ENCODE measurements at places on chromosomes 3 and 15. TPM values are rescaled to one million over a fixed set of nuclear protein-coding genes. Genes with fewer than 3 reads are reported as not detected.

The PRSS50 gene
- 1.9 TPM for total RNA-seq

DNA sequence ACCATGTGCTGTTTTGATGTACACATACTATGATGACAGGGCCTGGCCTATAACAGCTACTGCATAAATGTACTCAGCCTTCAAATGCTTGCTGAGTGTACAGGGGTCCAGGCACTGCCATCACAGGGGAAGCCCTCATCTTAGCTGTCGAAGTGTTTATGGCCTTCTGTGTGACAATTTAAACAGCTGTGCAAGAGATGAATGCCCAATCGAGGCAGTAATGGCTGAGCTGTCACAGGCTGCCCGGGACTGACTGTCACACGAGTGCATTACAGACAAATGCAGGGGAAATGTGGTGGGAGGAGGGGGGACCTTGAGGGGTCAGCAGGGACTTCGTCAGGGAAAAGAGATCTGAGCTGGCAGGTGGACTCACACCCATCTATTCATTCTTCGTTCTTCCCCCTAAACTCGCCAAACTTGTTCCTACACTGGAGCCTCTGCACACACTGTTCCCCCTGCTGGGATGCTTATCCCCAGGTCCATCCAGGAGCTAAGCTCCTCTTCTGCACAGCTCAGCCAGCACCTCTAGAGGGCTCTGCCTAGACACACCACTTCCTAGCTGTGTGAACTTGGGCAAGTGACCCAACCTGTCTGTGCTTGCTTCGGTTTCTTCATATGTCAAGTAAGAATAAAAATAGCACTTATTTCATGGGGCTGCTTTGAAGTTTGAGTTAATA lies 156.2 kb upstream of the IQSEC1 start:
- no peak for DNase-seq
- no peak overlapping the region for H3K27ac ChIP-seq
- H3K36me3 ChIP-seq: no peaks in the 10 kb centered on the region
- H3K4me1 ChIP-seq: no peaks in the 10 kb centered on the region
- no peak overlapping the region for H3K4me3 ChIP-seq
- peaks cover 12% of the 10 kb centered on the region for H3K27me3 ChIP-seq

The CEP19 gene
- 2.5 TPM for total RNA-seq

DNA sequence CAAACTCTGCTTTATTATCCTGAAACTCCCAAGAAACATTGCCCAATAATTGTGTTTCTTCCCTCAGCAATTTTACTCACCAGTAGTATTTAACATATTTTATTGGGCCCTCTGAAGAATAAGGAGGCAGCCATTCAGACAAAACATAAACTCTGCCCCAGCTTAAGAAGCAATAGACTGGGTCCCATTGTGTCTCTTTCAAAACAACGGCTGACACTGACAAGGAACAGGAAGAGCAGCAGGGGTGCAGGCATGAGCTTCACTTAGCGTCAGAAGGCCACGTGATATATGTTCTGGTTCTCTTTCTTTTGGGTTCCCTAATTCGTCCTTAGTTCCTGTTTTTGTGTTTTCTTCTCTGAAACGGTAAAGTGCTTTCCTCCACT lies 242.3 kb downstream of the FHIT start:
- no peak overlapping the region for H3K4me3 ChIP-seq
- no peaks in the 10 kb centered on the region for H3K27me3 ChIP-seq
- no peak for DNase-seq
- peaks cover 4% of the 10 kb centered on the region for H3K4me1 ChIP-seq

The GNB4 gene
- 1.4 TPM for total RNA-seq

- H3K27ac ChIP-seq: no peak overlapping the region
- H3K27me3 ChIP-seq: no peaks in the 10 kb centered on the region
- no peak for DNase-seq
- H3K4me1 ChIP-seq: no peaks in the 10 kb centered on the region
- no peaks in the 10 kb centered on the region for H3K36me3 ChIP-seq
Observed at GRCh38 chr3:147007736-147008245, 398.6 kb downstream of the ZIC4 start.

The ARNT2 gene
- 37.3 TPM for total RNA-seq

GRCh38 chr15:42368096-42368495 lies 8.8 kb downstream of the CAPN3 start:
- no peak overlapping the region for H3K27ac ChIP-seq
- H3K36me3 ChIP-seq: no peaks in the 10 kb centered on the region
- peaks cover 5% of the 10 kb centered on the region for H3K27me3 ChIP-seq
- H3K4me1 ChIP-seq: no peaks in the 10 kb centered on the region
- no peak overlapping the region for H3K4me3 ChIP-seq

- H3K27me3 ChIP-seq: peaks cover 71% of the 10 kb centered on the region
Observed at GRCh38 chr15:100973351-100974111, 54.4 kb downstream of the LRRK1 start.

- peaks cover 8% of the 10 kb centered on the region for H3K4me1 ChIP-seq
- H3K27me3 ChIP-seq: peaks cover 53% of the 10 kb centered on the region
- peak overlapping the region; percentile 14 for H3K27ac ChIP-seq
- H3K36me3 ChIP-seq: peaks cover 3% of the 10 kb centered on the region
- DNase-seq: no peak
Observed at GRCh38 chr3:184230603-184231528, 1.5 kb downstream of the VWA5B2 start.

DNA sequence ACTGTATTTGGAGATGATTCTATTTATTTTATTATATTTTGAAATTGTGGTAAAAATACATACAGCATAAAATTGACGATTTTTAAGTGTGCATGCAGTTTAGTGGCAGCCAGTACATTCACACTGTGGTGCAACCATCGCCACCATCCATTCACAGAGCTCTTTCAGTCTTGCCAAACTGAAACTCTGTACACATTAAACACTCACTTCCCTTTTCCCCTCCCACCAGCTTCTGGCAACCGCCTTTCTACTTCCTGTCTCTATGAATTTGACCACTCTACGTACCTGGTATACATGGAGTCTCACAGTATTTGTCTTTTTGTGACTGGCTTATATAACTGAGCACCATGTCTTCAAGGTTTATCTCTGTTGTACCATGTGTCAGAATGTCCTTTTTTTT lies 303.3 kb upstream of the ATP10A start:
- no peak overlapping the region for H3K4me3 ChIP-seq
- no peak for DNase-seq
- H3K4me1 ChIP-seq: no peaks in the 10 kb centered on the region
- no peak overlapping the region for H3K27ac ChIP-seq
- no peaks in the 10 kb centered on the region for H3K36me3 ChIP-seq
- peaks cover 13% of the 10 kb centered on the region for H3K27me3 ChIP-seq

DNA sequence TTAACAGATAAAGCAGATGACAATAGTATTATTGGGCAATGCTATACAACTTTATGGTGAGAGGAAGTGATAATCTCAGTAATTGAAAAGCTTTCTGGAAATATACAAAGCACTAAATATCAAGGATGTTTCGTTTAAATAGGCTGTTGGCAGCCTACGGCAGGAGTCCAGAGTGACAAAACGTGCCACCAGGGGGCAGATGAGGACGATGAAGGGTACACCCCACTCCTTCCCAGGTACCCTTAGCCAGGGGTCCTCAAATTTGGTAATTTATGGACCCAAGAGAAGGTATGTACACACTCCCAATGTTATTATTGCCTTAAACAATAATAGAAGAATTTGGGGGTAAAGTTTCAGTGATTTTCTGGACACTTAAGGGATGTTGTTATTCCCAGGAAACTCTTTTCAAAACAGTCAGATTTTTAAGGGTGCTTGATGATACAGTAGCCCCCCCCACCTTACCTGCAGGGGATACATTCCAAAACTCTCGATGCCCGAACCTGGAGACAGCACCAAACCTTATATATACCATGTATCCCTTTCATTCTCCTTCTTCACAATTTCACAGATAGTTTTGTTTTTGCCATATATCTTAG lies 1.4 kb upstream of the MAGEL2 start:
- H3K36me3 ChIP-seq: no peaks in the 10 kb centered on the region
- no peak overlapping the region for H3K4me3 ChIP-seq
- no peaks in the 10 kb centered on the region for H3K27me3 ChIP-seq
- no peak overlapping the region for H3K27ac ChIP-seq
- peaks cover 5% of the 10 kb centered on the region for H3K4me1 ChIP-seq
- DNase-seq: no peak

DNA sequence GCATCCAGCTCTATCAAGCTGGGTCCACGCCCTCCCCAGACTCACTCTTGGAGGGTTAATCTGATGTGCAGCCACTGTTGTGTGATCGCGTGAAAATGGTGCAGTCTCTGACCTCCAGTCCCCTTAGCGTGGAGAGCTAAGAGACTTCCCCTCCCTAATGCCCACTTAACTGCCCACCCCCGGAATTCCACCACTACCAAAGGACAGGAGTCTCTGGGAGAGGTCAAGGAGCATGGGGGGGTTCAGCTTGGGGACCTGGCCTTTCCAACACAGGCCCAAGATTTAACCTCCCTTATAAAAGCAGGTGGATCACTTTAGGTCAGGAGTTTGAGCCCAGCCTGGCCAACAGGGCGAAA lies 48.8 kb downstream of the CCDC12 start:
- H3K27me3 ChIP-seq: no peaks in the 10 kb centered on the region
- no peak for DNase-seq
- no peak overlapping the region for H3K27ac ChIP-seq

DNA sequence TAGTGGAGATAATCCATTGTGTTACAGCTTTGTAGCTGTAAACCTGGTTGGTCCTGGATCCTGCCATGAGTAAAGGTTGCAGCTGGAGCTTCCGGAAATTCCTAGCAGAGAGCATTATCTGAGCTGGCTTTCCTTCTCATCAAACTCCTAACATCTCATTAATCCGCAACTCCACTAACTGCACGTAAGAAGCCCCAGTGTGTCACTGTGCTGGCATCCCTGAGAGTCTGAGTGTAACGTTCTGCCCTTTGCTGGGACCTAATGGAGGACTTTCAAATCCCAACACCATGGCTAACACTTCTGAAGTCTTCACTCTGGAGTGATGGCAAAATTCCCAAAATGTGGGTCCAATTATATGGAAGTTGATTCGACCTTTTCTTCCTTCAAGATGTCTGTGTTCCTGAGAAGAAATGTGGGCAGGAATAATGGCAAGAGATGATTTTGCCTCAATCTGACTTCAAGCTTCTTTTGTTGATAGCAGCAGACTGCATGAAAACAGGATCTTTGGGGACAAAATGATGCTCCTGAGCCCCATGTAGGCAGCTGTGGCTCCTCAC lies 9.6 kb upstream of the TRPM1 start:
- no peaks in the 10 kb centered on the region for H3K4me1 ChIP-seq
- no peaks in the 10 kb centered on the region for H3K27me3 ChIP-seq
- H3K36me3 ChIP-seq: no peaks in the 10 kb centered on the region
- no peak overlapping the region for H3K27ac ChIP-seq
- DNase-seq: no peak

The IQCF5 gene
- not detected for total RNA-seq
